Thoracic aorta (tissue), 2 donors: ENCODE measurements at places on chromosomes 7 and 10.

- DNase-seq: no peak
- H3K27me3 ChIP-seq: no peaks in the 10 kb centered on the region
- H3K36me3 ChIP-seq: no peaks in the 10 kb centered on the region
These were observed 156.3 kb upstream of the C7orf33 start for GRCh38 chr7:148434181-148434757.

DNA sequence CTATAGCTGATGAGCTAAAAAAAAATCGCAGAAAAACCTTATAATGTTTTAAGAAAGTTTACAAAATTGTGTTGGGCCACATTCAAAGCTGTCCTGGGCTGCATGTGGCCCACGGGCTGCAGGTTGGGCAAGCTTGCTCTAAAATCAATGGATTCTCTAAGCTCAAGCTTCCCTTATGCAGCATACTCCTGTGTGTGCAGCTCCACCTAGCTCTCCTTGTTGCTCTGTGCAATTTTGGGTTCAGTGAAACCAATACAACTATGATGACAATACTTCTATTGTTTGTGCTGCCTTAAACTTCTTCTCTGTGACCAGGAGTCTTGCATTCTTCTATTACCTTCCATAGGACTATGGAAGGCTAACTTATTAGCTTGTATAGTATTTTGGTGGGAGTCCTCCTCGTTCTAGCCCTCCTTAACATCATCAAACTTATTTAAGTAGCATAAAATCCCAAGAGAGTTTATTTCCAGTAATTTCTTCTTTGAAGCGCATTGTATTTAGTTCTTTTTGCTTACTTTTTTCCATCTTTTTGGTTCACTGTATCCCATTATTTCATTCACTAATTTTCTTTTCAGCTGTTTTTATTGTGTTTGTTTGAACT, 170.9 kb upstream of the SMIM30 start:
- H3K36me3 ChIP-seq: no peaks in the 10 kb centered on the region
- H3K27ac ChIP-seq: no peak overlapping the region
- peaks cover 6% of the 10 kb centered on the region for H3K4me1 ChIP-seq
- H3K27me3 ChIP-seq: no peaks in the 10 kb centered on the region
- no peak overlapping the region for H3K4me3 ChIP-seq

- no peaks in the 10 kb centered on the region for H3K27me3 ChIP-seq
- H3K4me3 ChIP-seq: no peak overlapping the region
- peaks cover 5% of the 10 kb centered on the region for H3K36me3 ChIP-seq
These were observed 483.8 kb upstream of the FOXK1 start for GRCh38 chr7:4198301-4198700.

DNA sequence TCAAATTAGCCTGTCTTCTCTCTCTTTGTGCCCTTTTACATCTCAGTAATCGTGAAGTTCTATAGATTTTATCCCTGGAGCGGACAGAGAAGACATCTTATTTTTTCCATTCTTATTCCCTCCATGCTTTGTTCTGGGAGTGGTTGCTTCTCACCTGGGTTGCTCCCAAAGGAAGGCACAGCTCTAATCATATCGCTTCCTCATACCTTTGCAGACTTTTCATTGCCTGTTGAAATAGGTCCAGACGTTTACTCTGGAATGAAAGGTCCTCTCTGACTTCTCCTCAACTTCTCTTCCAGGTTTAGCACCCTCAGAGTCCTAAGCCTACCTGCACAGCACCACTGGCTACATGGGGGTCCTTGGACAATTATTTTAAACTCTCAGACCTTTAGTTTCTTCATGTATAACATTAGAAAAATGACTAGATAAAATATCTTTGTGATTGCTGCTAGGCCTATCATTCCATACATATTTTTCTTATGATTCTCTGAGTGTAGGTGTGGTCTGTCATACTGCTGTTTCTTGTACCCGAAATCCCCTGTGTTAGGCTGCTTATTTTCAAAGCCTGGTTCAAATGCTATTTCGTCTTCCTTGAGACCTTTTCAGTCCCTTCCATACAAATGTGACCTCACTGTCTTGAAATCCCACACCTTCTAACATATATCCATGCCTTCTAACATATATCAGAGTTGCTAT, 418.1 kb downstream of the GFRA1 start:
- no peaks in the 10 kb centered on the region for H3K4me1 ChIP-seq
- H3K27me3 ChIP-seq: no peaks in the 10 kb centered on the region
- H3K27ac ChIP-seq: no peak overlapping the region
- H3K4me3 ChIP-seq: no peak overlapping the region
- H3K36me3 ChIP-seq: no peaks in the 10 kb centered on the region

DNA sequence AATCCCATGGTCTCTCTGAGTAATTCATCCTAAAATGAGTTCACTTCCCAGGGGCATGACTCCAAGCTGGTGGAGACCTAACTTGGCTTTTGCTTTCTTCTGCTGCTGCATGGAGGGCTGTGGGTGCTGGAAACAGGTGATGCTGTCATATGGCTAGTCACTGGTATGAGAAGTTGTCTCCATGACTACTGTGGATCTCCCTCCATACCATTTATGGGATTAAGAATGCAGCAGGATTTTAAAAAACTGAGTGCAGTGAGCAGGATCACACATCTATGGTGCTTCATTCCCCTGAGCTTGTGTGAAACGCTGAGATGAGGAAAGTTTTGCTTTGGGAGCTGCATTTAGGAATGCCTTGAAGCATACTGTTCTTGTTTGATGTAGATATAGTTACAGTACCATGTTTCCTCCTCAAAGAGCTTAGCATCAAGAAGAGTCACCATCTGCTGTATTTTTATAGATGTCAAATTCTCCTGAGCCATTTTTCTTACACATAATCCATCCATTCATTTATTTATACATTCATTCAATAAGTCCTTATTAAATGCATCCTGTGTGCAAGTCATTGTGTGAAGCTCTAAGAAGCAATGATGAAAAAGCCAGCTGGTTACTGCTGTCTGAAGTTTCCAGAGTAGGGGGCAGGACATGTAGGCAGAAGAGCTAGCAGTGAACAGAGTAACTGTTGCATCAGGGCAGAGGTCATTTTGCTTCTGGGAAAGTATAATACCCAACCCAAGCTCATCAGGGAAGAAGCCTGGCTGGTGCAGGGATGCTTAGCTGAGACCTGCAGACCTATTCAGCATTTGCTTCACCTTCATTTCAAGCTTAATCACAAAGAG, 534.8 kb downstream of the AUTS2 start:
- H3K4me1 ChIP-seq: peaks cover 9% of the 10 kb centered on the region
- no peak for DNase-seq
- no peak overlapping the region for H3K27ac ChIP-seq

DNA sequence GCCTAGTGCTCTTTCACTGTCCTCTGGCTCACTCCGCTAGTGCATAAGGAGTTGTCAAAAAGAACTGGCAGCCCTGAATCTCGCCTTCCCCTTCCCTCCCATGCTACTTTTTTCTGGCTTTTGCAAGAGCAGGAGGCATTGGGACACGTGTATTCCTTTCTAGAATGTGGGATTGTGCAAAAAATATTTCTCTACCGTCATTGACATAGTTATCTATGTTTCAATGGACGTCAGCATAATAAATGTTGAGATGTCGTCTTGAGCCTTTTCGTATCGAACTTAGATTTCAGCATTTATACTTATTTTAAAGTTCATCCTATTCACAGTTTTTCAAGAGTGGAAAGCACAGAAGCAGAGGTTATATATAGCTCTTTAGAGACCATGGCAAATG, 727 bp downstream of the ING3 start:
- H3K36me3 ChIP-seq: peaks cover 8% of the 10 kb centered on the region
- H3K27ac ChIP-seq: peak overlapping the region; percentile 89
- H3K4me1 ChIP-seq: peaks cover 8% of the 10 kb centered on the region
- no peaks in the 10 kb centered on the region for H3K27me3 ChIP-seq
- H3K4me3 ChIP-seq: peak overlapping the region; percentile 80

DNA sequence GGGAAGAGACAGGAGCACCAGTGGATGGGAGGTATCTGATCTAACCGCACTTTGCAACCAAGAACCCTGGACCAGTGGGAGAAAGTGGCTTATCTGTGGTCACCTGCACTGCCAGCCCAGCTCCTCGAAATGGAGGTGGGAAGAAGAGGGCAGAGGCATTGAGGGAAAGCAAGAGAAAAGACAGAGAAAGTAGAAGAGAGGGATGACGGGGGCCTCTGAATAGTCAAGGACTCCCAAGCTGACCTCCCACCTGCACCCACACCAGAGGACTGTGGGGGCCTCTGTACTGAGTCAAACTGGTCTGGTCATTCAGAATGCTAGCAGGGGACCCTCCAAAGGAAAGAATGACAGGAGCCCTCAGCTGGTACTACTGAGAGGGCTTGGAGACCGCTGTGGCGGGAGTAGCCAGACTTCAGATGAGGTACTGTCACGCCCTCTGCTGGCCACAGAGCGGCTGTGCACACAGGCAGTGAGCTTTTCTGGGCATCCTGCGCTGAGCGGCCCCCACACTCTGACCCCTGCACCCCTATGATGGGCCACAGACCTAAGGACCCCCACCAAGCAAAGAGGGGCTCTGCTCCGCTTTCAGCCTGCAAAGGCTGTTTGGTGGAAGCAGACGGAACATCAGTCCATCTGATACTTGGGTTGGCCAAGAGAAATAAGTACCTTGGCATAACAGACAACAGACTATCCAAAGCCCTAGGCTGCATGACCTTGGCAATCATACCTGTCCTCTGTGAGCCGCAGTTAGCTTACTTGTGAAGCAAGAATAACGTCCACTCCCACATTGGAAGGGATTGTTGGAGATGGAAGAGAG, 112.9 kb downstream of the COL13A1 start:
- H3K27me3 ChIP-seq: no peaks in the 10 kb centered on the region
- H3K4me3 ChIP-seq: no peak overlapping the region
- DNase-seq: peak; percentile 19
- H3K27ac ChIP-seq: no peak overlapping the region
- no peaks in the 10 kb centered on the region for H3K36me3 ChIP-seq
- peaks cover 57% of the 10 kb centered on the region for H3K4me1 ChIP-seq

DNA sequence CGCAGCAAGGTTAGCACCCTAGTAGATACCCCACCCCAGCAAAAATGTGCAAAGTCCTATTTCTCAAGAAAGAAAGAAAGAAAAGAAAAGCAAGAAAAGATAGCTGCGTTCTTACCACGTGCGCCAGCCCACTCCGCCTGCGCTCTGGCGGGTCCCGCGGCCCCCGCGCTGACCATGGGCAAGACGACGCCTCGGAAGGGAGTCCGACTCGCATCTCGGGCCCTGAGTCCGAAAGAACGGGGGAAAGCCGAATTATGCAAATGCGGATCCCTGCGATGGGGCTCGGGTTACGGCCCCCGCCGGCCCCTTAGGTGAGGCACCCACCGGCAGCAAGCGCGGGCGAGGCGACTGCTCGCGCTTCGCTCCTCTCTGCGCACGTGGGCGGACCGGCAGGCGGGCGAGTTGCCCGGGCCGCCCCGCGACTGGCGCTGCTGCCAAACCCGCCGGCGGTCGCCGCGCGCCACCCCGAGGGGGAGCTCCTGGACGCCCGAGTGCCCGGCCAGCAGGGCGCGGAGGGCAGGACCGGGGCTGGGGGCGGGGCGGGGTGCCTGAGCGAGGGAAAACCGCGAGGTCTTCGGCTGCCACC, 2.4 kb upstream of the EGR2 start:
- peaks cover 20% of the 10 kb centered on the region for H3K4me1 ChIP-seq
- no peaks in the 10 kb centered on the region for H3K36me3 ChIP-seq
- no peaks in the 10 kb centered on the region for H3K27me3 ChIP-seq
- no peak for DNase-seq
- peak overlapping the region; percentile 95 for H3K4me3 ChIP-seq
- H3K27ac ChIP-seq: no peak overlapping the region

GRCh38 chr10:124025660-124026588, 67.5 kb downstream of the CHST15 start:
- H3K36me3 ChIP-seq: no peaks in the 10 kb centered on the region
- H3K4me3 ChIP-seq: no peak overlapping the region
- no peak overlapping the region for H3K27ac ChIP-seq
- H3K27me3 ChIP-seq: no peaks in the 10 kb centered on the region

DNA sequence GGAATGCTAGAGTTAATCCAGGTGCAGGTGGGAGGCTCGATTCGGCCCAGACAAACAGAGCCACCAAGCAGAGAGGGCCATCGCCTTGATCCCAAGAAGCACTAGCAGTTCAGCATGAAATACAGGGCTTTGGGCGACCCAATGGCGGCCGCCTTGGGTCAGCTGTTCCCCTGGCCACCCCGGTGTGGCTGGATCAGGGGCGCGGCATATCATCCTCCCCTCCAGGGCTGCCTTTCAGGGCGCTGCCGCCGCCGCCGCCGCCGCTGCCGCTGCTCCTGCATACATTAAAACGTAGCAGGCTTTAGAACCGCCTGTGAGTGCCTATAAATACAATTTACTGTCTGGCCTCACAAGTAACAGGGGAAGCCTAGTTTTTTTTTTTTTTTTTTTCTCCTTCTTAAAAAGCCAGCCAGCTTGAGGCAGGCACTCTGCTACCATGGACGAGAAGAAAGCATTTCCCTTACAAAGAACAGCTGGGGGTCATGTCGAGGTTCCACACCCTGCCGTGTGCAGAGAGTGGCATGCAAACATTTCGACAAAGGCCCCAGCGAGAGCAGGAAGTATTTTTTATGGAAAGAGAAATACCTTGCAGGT, 57.7 kb upstream of the EFCAB10 start:
- no peak overlapping the region for H3K27ac ChIP-seq
- H3K4me1 ChIP-seq: no peaks in the 10 kb centered on the region
- no peaks in the 10 kb centered on the region for H3K27me3 ChIP-seq
- H3K4me3 ChIP-seq: no peak overlapping the region

DNA sequence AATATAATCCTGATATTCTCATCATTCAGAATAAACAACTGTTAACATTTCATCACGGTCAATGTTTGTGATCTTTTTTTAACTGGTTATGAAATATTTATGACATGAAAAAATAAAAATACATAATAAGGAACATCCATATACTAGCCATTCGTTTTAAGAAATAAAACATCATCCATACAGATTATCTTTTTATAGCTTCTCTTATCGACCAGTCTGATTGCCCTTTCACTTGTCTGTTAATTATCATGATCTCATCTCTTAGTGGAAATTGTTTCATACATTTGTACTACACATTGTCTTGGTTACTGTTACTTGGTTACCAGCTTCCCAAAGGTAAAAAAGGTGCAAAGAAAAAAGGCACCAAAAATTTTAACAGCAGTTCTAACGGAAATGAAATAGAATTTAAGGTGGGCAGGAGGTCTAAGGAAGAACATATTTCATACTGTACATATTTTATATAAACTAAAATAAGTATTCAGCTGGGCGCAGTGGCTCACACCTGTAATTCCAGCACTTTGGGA, 8.4 kb downstream of the ARHGAP21 start:
- H3K27me3 ChIP-seq: no peaks in the 10 kb centered on the region
- no peaks in the 10 kb centered on the region for H3K36me3 ChIP-seq
- DNase-seq: no peak
- H3K4me3 ChIP-seq: no peak overlapping the region

DNA sequence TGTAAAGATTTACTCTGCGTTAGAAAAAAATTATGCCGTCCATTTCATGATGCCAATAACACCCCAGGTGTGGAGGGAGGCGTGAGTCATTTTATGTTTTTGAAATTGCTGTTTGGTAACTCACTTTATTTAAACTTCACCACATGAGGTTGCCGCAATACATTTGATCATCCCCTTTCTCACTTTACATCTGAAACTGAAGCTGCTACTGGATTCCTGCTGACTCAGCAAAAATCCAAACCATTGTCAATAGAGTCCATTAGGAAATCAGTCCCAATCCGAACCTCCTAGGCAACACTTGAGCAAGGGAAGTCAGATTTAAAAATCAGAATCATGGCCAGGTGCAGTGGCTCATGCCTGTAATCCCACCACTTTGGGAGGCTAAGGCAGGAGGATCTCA, 136.6 kb upstream of the SVIL start:
- no peak overlapping the region for H3K27ac ChIP-seq
- no peak for DNase-seq
- no peak overlapping the region for H3K4me3 ChIP-seq
- no peaks in the 10 kb centered on the region for H3K27me3 ChIP-seq
- no peaks in the 10 kb centered on the region for H3K36me3 ChIP-seq
- no peaks in the 10 kb centered on the region for H3K4me1 ChIP-seq

GRCh38 chr7:92028226-92028625, 87.6 kb downstream of the AKAP9 start:
- no peak overlapping the region for H3K4me3 ChIP-seq
- peaks cover 16% of the 10 kb centered on the region for H3K36me3 ChIP-seq
- DNase-seq: no peak
- H3K27ac ChIP-seq: no peak overlapping the region
- no peaks in the 10 kb centered on the region for H3K27me3 ChIP-seq
